Panc1 (cell line): ENCODE measurements at places on chromosomes 3 and 15. TPM values are rescaled to one million over a fixed set of nuclear protein-coding genes. Genes with fewer than 3 reads are reported as not detected.

DNA sequence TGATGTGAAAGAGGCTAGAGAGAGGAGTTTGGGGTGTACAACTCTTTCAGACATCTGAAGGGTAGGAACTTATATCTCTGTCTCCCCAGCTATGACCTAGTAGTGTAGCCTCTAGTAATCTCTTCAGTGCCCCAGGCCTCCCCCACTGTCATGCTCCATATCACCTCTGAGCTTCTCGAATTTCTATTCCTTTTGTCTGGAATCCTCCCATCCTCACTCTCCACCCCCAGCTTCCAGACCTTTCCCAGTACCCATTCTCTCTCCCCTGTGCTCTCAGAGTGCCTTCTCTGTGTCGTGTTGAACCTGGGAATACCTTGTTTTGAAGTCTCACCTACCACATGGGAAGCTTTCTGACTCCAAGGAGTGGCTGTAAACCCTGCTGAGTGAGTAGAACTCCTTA, 3.6 kb upstream of the RBPMS2 start:
- peaks cover 8% of the 10 kb centered on the region for H3K4me1 ChIP-seq
- H3K36me3 ChIP-seq, result no peaks in the 10 kb centered on the region
- no peak overlapping the region for H3K4me3 ChIP-seq
- DNase-seq, result no peak

The CCDC9B gene
- 55.9 TPM for total RNA-seq

The PRR20G gene
- total RNA-seq, result not detected

DNA sequence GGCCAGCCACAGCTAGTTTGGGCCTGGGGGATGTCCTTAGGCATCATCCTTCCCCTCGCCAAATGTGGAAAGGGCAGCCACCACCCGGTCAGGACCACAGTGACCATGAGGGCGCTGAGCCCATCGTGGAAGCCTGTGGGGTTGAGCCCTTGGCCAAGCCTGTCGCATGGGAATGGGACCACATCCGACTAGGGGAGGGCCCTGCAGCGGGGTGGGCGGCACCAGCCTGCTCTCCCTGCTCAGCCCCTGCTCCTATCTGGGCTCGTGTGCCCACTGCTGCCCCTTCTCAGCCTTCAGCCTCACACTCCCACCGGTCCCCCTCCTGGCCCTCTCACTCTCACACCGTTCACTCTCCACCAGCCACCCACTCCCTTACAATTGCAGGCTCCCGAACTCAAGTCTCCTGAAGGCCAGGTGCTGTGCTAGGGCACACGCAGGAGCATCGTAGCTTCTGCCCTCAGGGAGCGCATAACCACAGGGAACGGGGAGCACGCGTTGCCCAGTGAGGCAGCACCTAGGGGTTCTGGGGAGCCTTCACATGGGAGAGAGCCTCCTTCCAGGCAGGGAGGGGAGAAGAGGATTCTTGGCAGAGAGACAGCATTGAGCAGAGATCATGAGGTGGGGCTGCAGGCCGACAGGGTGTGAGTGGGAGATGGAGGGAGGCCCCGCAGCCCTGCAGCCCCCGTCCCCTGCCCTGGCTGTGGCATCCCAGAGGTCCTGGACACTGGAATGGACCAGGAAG, 26.1 kb downstream of the LOXL1 start:
- H3K27me3 ChIP-seq, result no peaks in the 10 kb centered on the region
- no peak overlapping the region for H3K27ac ChIP-seq
- no peak overlapping the region for H3K4me3 ChIP-seq
- H3K4me1 ChIP-seq, result peaks cover 6% of the 10 kb centered on the region; the same call in 1 of the 2 replicates
- H3K36me3 ChIP-seq, result no peaks in the 10 kb centered on the region

The EFHB gene
- 0.46 TPM for total RNA-seq

The CD200 gene
- total RNA-seq, result not detected

The FAM174B gene
- 30.7 TPM for total RNA-seq

The KY gene
- total RNA-seq, result not detected
